ENCODE measurements at places on chromosomes 3 and 15.

- no peak for DNase-seq
These were observed 184.2 kb upstream of the PDZRN3 start for GRCh38 chr3:73808862-73809509.

GRCh38 chr3:127093312-127093711 is 99.6 kb upstream of the PRR23E start:
- DNase-seq: no peak

- no peak for DNase-seq
These were observed 114.8 kb downstream of the FILIP1L start for GRCh38 chr3:99999536-99999935.

- no peak for DNase-seq
These were observed 333.4 kb downstream of the THSD4 start for GRCh38 chr15:71448688-71449114.

- DNase-seq: no peak
These were observed 51.4 kb downstream of the CORO2B start for GRCh38 chr15:68630211-68630555.

DNA sequence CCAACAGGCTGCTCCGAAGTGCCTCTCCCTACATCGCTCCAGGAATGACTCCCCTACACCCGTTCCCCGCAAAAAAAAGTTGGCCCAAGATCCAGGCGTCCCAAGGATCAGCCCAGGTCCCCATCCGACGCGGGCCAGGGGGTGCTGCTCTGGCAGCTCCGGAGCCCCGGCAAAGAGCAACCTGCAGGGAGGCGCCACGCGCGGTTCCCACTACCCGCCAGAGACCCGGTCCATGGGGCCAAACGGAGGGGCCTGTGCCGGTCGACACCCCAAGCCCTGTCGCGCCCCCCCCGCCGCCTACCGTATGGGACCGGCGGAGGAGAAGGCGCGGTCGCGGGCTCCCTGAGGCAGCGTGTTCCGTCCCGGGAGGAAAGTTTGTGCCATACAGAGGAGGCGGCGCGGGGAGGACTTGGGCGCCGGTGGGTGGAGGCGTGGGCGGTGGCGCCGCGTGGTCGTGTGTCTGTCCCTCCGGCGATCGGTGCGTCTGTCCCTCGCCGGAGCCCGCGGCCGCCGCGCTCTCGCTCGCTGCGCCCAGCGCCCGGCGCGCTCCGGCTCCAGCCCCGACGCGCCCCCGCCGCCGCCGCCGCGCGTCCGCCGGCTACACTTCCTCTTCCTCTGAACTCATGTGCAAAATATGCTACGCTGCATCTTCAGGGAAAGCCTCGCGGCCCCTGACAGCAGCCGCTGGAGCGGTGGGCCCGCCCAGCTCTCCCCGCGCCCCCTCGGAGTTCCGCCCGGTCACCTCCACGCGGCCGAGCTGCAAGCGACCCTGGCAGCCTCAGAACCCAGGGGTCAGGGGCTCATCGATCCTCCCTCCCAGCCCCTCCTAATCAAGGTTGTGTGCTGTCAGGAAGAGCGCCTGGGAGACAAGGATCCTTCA is at the start of gene RFTN1:
TSS of gene RFTN1 (minus strand) at position 559 of the 880 bp plus-strand sequence. CDS start 19,830 bp downstream, outside the sequence.
- DNase-seq: peak; percentile 32

DNA sequence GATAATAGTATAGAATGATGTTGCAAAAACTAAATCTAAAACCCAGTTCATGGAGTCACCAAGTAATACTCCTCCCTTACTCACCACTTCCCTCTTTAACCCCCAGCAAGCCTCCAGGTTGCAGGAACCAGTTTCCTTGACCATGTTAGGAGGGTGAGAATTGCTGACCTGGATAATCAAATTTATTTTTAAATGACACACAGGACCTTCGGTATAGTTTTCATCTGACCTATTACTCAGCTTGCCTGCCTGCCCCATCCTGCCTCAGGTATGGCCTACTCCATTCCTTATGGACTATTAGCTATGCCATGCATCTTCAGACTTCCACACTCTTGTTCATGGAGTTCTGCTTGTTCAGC is 883 bp downstream of the RTP4 start:
- DNase-seq: no peak

DNA sequence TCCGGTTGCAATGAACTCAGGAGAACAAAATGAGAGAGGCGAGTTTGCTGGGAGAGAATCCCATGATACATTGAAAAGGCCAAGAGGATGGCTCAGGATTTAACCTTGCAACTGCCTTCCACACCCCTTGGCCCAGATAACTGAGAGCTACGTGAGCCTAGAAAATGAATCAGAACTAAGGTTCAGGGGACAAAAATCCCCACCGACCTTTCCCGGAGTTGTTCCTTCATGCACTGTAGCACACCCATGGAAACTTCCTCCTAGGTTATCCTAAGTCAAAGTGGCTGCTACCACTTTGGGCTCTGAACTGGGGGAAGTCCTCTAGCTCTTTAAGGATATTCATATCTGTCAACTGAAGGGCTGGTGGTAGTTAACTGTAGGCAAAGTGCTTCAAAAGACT is 58.3 kb upstream of the SLC4A7 start:
- DNase-seq: no peak

- no peak for DNase-seq
These were observed 514 bp downstream of the IGF2BP2 start for GRCh38 chr3:185824051-185825005.

- no peak for DNase-seq
These were observed at the start of gene NAALADL2 for GRCh38 chr3:174859114-174859735. Gene NAALADL2 (plus strand): TSS chr3:174859334.
